ENCODE measurements at places on chromosomes 2 and 18.

DNA sequence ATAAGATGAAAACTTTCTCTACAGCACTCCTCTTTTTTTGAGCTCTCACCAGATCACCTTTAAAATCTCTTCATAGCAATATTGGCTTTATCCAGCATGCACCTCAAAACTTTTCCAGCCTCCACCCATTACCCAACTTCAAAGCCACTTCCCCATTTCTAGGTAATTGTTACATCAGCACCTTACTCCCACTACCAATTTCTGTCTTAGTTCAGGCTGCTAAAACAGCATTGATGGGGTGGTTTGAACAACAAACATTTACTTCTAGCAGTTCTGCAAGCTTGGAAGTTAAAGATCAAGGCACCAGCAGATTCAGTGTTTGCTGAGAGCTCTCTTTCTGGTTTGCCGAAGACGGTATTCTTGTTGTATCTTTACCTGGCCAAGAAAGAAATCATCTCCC is 114.0 kb upstream of the SLC39A10 start:
- no peak for DNase-seq

DNA sequence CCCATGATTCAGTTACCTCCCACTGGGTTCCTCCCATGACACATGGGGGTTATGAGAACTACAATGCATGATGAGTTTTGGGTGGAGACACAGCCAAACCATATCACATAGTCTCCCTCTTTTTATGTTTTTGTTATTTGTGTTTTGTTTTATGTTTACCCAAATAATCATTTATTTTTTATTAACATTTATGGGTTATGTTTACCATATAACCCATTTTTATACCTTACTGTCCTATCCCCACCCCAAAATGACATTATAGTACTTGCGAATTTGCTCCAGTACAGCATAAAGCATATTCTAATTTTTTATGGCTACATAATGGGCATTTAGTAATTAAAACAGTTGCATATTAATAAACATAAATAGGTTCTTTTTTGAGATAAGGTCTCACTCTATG is 61.9 kb upstream of the TTC27 start:
- DNase-seq = no peak

- DNase-seq = no peak
Observed at GRCh38 chr18:13982126-13982525, 66.8 kb upstream of the MC2R start.

DNA sequence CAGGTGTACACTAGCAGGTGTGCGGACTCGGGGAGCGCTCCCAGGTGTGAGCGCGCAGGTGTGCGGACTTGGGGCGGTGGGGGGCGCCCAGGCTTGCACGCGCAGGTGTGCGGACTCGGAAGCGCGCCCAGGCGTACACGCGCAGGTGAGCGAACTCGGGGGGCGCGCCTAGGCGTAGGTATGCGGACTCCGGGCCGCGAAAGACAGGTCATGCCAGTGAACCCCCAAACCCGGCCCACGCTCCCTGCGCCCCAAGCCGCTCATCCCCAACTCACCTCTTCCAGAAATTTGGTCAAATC is 342 bp downstream of the CYB5A start:
- DNase-seq = no peak

DNA sequence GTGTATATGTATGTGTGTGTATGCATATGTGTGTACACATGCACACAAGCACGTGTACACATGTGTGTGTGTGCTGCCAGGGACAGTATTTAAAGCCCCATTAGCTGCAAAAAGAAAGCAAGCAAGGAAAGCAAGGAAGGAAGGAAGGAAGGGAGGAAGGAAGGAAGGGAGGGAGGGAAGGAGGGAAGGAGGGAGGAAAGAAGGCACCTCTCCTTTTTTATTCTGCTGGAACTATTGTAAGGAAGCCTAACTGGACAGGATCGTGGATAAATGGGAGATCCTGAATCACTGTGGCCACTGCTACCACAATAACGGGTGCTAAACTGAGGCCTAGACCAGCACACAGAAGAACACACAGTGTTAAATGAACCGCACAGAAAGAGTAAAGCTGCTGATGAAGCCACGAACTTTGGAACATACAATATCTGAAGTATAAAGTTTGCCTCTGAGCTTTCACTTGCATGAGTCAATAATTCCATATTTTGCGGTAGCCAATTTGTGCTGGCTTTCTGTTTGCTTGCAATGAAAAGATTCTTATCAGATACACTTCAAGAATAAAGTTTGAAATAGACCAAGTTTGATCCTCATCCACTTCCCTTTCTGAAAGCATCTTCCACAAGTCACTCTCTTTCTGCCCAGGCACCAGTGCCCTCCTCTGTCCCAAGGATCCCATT is 15.5 kb downstream of the CACNB4 start:
- no peak for DNase-seq

All from stimulated activated CD8-positive, alpha-beta memory T cell treated with anti-CD3 and anti-CD28 coated beads, Interleukin-2, amount 100 ng/mL, for 1 hour (primary cell).